CD4-positive, alpha-beta T cell treated with Interleukin-6 for 4 hours (primary cell): ENCODE measurements at places on chromosomes 3 and 15.

DNA sequence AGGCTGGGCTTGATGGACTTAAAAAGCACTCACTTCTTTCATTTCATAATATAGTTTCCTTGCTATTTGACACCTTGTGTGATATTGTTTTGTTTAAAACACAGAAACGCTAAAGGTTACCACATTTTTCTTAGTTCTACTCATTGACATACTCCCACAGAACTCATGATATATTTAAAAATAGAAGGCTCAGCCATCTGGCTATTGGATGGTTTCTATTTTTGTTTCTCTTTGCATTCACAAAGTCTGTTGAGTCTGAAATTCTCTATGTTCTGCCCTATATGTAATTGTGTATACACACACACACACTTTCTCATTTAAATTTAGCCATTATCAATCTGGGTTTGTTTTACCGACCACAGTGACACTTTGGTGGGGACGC, 128.2 kb downstream of the SOX2 start:
- DNase-seq = no peak

DNA sequence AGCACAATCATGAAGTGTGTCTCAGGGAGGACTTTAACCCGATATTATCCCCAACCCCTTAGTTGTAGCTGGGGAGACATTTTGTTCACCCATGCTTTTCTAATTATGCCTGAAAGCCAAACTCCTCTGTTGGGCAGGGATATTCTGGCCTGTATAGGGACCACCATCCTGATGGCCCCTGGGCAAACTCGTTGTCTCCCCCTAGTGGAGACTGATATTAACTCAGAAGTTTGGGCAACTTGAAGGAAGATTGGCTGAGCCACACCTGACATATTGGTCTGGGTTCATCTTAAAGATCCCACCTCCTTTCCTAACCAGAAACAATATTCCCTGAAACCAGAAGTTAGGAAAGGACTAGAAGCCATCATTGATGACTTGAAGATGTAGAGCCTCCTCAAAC, 42.3 kb downstream of the TM4SF18 start:
- DNase-seq = no peak

- DNase-seq = peak; percentile 29
These were observed 68.1 kb downstream of the SLC6A1 start for GRCh38 chr3:11060500-11061251.

DNA sequence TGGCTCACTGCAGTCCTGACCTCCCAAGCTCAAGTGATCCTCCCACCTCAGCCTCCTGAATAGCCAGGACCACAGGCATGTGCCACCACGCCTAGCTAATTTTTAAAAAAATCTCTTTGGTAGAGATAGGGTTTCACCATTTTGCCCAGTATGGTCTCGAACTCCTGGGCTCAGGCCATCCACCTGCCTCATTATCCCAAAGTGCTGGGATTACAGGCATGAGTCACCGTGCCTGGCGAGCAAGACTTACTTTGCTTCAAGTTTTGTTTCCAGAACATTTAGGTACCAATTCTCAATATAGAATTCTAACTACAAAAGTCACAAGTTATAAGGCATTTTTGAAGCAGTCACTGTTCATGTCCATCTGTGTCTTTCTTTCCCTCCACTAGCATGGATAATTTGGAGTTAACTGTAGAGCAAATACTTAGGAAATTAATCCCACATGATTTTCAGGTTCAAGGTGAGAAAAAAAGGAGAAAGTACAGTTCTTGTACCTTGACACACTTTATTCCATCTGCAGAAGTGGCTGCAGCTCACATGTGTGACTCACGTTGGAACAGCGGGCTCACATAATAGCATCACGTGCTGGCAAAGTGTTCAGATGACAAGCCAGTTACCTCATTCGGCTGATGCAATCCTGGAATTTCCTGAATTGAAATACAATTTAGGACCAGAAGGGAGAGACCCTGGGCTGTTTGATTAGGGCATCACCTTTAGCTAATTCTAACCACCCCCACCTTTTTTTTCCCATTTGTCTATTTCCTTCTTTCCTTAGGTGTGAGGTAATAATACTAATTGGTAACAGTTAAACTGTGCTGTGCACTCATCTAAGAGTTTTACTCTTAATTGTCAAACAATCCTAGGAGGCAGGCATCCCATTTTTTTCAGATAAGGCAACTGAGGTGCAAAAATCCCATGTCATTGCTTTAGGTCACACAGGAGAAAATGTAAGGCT, 46.9 kb upstream of the NEDD4 start:
- no peak for DNase-seq

DNA sequence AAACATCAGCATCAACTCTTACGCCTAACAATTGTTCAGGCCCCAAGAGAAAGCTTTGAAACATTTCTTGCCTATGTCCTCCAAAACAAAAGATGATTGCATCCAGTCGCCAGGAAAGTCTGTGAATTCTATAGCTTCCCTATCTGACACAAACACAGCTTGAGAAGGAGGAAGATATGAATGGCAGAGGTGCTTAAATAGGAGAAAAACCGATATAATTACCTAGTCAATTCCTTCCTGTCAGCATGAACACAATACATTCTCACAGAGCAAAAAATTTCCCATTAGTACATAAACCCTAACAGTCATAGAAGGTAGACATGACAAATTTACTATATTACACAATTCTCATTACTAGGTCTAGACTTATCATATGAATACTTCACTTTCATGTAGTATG, 326.5 kb downstream of the CGGBP1 start:
- DNase-seq = no peak

GRCh38 chr3:135310317-135310716, 515.3 kb downstream of the EPHB1 start:
- no peak for DNase-seq

DNA sequence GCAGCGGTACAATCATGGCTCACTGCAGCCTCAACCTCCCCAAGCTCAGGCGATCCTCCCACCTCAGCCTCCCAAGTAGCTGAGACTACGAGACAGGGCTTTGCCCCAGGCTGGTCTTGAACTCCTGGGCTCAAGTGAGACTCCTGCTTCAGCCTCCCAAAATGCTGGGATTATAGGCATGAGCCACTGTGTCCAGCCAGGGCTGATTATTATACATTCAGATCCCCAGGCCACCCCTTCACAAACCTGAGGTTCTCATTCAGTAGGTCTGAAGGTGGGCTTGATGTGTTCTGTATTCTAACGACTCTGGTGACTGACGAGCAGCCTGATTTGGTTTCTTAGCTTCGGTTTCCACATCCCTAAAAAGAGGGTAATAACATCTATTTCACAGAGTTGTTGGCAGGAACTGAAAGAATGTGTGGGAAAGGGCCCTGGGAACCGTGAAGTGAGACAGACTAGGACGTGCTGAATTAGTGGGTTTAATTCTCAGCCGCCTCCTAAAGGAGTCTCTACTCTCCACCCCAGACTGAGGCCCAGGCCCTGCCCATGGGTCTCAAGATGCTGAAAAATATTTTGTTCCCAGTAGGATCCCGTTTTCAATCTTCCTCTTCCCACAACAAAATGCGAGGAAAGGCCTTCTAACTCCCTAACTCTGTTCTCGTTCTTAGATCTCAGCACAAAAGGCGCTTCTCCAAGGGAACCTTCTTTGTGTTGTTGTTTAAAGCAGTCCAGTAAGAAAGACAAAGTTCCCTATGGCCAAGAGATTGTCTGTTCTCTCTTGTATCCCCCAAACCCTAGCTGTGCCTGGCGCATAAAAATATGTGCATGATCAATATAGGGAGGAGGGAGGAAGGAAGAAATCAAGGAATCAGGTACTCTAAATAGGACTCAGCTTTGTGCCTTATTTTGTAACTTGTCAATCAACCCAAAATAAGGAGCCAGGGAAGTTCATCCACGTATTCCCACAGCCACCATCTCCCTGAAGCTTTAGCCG, 210.0 kb upstream of the TOPAZ1 start:
- DNase-seq = no peak

GRCh38 chr3:188918093-188918492, 253.7 kb upstream of the TPRG1 start:
- no peak for DNase-seq

DNA sequence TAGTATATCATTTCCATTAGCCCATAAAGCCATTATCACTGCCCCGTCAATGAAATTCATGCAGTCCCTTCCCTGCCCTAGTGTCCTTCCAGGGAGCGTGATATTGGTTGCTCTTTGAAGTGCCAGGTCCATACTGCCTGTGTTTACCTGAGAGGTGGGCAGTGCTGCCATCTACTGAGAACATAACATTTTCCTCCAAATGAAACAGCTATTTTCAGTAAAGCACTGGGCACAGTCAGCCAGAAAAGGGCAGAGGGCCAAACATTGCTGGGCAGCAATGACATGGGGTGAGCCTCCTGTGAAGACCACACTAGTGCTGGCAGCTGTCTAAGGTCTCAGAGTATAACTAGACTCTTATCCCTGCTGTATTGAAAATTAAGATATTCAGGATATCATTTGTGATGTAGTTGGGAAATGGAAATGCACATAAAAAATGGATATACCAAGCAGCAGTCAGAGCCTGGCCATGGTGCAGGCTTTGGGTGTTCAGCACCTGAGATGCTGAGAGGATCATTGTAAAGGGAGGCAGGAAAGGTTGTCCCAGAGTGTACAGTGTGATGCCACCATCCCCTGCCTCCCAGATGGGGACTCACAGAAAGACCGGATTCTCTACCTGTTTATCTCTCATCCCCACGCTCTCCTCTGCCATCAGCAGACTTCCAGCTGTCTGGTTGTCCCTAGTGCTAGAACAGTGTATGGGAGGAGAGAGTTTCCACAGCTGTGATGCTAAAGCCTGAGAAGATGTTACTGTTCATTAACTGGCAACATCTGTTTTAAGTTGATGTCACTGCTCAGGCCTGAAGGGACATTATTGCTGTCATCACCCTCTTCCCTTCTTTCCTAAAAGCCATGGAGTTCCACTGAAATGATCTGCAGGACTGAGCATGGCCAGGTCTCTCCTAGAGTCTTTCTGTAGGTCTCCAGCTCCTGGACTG, 108.8 kb downstream of the ARNT2 start:
- no peak for DNase-seq

DNA sequence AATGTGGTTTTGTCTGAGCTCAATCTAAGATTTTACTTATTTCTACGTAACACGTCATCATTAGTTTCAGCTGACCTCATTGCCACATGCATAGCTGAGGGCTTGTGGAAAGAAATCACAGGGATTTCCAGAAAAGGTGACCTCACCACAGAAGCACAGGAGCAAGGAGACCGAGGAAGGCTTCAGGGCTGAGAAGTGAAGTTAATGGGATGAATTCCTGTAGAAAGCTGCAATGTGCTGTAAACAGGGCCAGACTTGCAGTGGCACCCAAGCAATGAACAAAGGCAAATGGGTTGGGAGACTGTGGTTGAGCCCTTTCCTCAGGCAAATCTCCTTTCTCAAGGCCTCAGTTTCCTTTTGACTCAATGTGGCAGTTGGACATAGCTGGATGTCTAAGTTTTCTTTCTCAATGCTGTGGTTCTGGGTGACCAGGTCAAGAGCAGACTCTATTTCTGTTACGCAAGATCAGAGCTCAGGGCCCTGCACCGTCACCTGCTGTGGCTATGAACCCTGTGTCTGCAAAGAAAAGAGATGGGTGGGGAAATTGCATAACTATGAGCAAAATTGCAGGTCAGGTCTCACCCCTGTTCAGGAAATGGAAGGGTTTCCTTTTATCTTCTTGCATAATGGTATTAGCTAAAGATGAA, 252.2 kb upstream of the TBL1XR1 start:
- DNase-seq = peak; percentile 12

GRCh38 chr3:181383201-181383600, 328.5 kb upstream of the SOX2 start:
- DNase-seq = no peak

GRCh38 chr3:126571078-126571477, 12.3 kb upstream of the C3orf22 start:
- no peak for DNase-seq

GRCh38 chr3:120059081-120059864, 35.0 kb downstream of the GSK3B start:
- DNase-seq = no peak

GRCh38 chr3:172201136-172201869, 161.9 kb downstream of the FNDC3B start:
- no peak for DNase-seq

DNA sequence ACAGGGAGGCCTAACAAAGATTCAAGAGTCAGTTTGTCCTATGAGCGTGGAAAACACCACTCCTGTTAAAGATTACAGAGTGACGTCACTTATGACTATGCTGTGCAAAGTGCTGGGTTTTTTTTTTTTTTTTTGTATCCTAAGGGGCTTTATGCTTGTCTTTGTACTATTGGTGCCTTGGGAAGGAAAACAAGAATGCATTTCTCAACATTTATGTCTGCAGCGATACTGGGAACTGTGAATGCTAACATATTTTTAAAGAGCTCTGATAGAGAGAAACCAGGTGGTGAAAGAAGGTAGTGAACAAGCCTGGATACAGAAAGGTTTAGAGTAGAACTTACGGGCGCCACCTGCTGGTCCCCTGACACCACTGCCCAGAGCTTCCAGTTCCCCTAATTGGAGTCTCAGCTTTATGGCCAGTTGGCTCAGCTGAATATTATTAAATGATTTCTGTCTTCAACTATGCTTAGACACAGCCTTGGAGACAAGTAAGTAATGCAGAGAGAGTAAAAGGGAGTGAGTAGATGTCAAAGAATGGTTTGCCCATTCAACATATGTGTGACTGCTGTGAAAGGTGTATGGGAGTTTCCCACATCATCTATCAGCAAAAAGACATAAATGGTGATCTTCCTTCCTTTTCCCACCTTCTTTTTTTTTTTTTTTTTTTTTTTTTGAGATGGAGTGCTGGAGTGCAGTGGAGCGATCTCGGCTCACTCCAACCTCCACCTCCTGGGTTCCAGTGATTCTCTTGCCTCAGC, 807.9 kb upstream of the CFAP20DC start:
- peak; percentile 84 for DNase-seq

- DNase-seq = no peak
These were observed 25.3 kb downstream of the SLC41A3 start for GRCh38 chr3:126058666-126059065.

DNA sequence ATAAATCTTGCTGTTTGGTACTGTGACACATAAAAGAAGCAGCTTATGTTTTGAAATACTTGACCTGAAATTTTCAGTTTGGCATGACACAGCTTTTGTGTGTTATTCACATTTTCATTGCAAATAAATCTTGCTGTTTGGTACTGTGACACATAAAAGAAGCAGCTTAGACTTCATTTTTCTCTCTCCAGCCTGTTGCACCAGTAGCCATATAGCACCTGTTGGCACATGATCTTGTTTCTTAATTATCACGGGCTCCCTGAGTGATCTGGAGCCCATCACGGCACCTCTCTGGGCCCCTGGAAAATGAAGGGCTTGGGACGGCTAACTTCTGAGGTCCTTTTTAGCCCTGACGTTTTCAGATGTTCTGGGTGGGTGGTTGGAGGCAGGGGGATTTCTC, 77.4 kb upstream of the SLCO3A1 start:
- DNase-seq = no peak

DNA sequence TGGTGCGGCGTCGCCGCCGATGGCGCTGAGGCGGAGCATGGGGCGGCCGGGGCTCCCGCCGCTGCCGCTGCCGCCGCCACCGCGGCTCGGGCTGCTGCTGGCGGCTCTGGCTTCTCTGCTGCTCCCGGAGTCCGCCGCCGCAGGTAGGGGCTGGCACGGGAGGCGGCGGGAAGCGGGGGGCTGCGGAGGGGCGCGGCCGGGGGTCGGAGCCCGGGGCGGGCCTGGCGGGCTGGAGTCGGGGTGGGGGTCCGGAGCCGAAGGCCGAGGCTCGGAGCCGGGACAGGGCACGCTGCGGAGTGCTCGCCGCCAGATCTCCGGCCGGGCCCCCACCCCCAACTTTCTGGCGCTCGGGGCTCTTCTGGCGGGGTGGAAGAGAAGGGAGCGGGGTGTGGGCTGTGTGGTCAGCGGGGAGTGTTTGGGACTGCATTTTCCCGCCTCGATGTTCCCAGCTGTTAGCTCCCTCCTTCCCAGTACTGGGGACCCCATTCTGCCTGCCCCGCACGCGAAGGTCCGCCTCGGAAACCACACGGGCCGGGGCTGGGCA, 299 bp downstream of the TYRO3 start:
- no peak for DNase-seq
